Breast epithelium (tissue), 4 donors: ENCODE measurements at places on chromosomes 2 and 18. TPM values are rescaled to one million over a fixed set of nuclear protein-coding genes. Genes with fewer than 3 reads are reported as not detected.

GRCh38 chr18:76339246-76339620, 155.8 kb downstream of the ZNF516 start:
- no peaks in the 10 kb centered on the region for H3K4me1 ChIP-seq
- H3K27me3 ChIP-seq: no peaks in the 10 kb centered on the region
- H3K27ac ChIP-seq: no peak overlapping the region
- no peaks in the 10 kb centered on the region for H3K36me3 ChIP-seq
- no peak overlapping the region for H3K4me3 ChIP-seq

GRCh38 chr2:25570161-25570845, 103.1 kb downstream of the DTNB start:
- no peak overlapping the region for H3K4me3 ChIP-seq
- H3K4me1 ChIP-seq: no peaks in the 10 kb centered on the region
- H3K27ac ChIP-seq: no peak overlapping the region
- H3K27me3 ChIP-seq: no peaks in the 10 kb centered on the region

DNA sequence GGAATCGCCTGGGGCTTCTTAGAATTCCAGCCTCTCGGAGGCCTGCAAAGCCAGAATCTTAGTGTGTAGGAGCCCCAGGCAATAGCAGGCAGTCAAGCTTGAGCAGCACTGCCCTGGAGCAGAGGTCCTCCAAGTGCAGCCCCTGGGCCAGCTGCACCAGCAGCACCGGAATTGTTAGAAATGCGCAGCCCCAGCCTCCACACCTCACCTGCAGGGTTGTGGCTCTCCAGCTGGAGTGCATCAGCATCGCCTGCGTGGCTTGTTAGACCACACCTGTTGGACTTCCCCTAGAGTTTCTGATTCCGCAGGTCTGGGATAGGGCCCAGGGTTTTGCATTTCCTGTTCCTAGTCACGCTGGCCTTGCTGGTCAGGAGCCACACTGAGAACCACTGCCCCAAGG, 100.3 kb downstream of the ASAP2 start:
- no peaks in the 10 kb centered on the region for H3K27me3 ChIP-seq
- no peak overlapping the region for H3K4me3 ChIP-seq
- peak overlapping the region; percentile 35 for H3K27ac ChIP-seq
- peaks cover 9% of the 10 kb centered on the region for H3K4me1 ChIP-seq

GRCh38 chr18:63346480-63347183, 20.4 kb downstream of the KDSR start:
- H3K27ac ChIP-seq: peak overlapping the region; percentile 72
- no peak overlapping the region for H3K4me3 ChIP-seq

- no peak overlapping the region for H3K4me3 ChIP-seq
- no peak for DNase-seq
- H3K4me1 ChIP-seq: no peaks in the 10 kb centered on the region
- no peaks in the 10 kb centered on the region for H3K27me3 ChIP-seq
- no peaks in the 10 kb centered on the region for H3K36me3 ChIP-seq
Observed at GRCh38 chr2:45606796-45607195, 4.3 kb downstream of the SRBD1 start.

GRCh38 chr2:134683561-134684112, 35.2 kb downstream of the TMEM163 start:
- no peaks in the 10 kb centered on the region for H3K36me3 ChIP-seq
- DNase-seq: no peak
- H3K27me3 ChIP-seq: no peaks in the 10 kb centered on the region
- H3K4me1 ChIP-seq: no peaks in the 10 kb centered on the region

- peaks cover 4% of the 10 kb centered on the region for H3K4me1 ChIP-seq
- no peaks in the 10 kb centered on the region for H3K27me3 ChIP-seq
- no peak for DNase-seq
- no peak overlapping the region for H3K4me3 ChIP-seq
Observed at GRCh38 chr2:68765739-68766375, 31.2 kb downstream of the ARHGAP25 start.

DNA sequence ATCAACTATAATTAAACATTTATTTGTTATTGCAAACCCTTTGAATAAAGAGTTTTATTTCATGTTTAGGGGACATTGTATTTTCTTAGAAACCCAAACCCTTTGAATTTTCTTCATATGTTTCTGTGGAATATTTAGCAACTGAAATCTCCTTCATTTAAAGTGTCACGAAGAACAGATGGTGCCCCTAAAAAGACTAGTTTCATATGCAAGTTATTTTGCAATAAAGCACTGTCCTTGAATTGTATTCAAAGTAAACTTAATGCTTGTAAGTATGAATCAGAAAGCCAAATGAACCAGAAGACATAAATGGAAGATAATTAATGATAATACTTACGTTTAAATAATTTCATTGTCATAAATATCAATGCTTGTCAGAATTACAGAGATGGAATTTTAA, 151.9 kb upstream of the CWC22 start:
- no peak for DNase-seq
- H3K27ac ChIP-seq: no peak overlapping the region

- peak overlapping the region; percentile 49 for H3K27ac ChIP-seq
- H3K36me3 ChIP-seq: no peaks in the 10 kb centered on the region
- DNase-seq: no peak
Observed at GRCh38 chr2:144607891-144608521, 88.1 kb upstream of the ZEB2 start.

GRCh38 chr2:118889995-118890394, 42.5 kb upstream of the EN1 start:
- H3K4me1 ChIP-seq: no peaks in the 10 kb centered on the region
- H3K27me3 ChIP-seq: no peaks in the 10 kb centered on the region
- no peak for DNase-seq
- no peaks in the 10 kb centered on the region for H3K36me3 ChIP-seq
- no peak overlapping the region for H3K27ac ChIP-seq
- no peak overlapping the region for H3K4me3 ChIP-seq

DNA sequence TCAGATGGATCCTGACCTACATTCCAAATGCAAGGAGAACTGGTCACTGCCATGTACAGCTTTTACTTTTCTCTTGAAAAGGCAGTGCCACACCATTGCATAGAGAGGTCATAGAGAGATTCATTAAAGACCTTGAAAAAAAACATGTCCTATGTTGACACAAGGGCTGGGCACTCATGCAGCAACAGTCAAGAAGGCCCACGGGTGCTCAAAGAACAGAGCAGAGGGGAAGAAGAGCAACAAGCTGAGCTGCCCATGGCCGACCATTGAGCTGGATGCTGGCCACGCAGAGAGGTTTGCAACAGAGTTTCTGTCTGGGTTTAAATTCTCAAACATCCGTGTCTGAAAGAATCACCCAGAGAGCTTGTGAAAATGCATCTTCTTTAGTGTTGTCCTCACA, 99.1 kb downstream of the ADD2 start:
- H3K36me3 ChIP-seq: no peaks in the 10 kb centered on the region
- no peaks in the 10 kb centered on the region for H3K27me3 ChIP-seq
- no peak for DNase-seq
- H3K4me1 ChIP-seq: no peaks in the 10 kb centered on the region

- H3K27ac ChIP-seq: no peak overlapping the region
- no peaks in the 10 kb centered on the region for H3K4me1 ChIP-seq
- DNase-seq: no peak
- H3K4me3 ChIP-seq: no peak overlapping the region
- no peaks in the 10 kb centered on the region for H3K27me3 ChIP-seq
Observed at GRCh38 chr2:189570570-189571031, 10.0 kb downstream of the SLC40A1 start.

GRCh38 chr2:203164311-203164935, 74.4 kb upstream of the CYP20A1 start:
- no peak overlapping the region for H3K27ac ChIP-seq
- no peaks in the 10 kb centered on the region for H3K36me3 ChIP-seq
- H3K4me1 ChIP-seq: no peaks in the 10 kb centered on the region
- DNase-seq: no peak
- no peak overlapping the region for H3K4me3 ChIP-seq

TUBA4B gene
- not detected for total RNA-seq

BMP10 gene
- total RNA-seq: not detected

HOXD12 gene
- not detected for total RNA-seq

GAL3ST2 gene
- total RNA-seq: not detected

AP1S3 gene
- 4.7 TPM for total RNA-seq

ABCG8 gene
- not detected for total RNA-seq

RIT2 gene
- total RNA-seq: not detected
